ENCODE measurements at places on chromosomes 5 and 9.

GRCh38 chr9:77946969-77947620 is 84.5 kb downstream of the GNAQ start:
- DNase-seq = no peak

- DNase-seq = no peak
Observed at GRCh38 chr5:134174841-134175839, 1.6 kb downstream of the SKP1 start.

DNA sequence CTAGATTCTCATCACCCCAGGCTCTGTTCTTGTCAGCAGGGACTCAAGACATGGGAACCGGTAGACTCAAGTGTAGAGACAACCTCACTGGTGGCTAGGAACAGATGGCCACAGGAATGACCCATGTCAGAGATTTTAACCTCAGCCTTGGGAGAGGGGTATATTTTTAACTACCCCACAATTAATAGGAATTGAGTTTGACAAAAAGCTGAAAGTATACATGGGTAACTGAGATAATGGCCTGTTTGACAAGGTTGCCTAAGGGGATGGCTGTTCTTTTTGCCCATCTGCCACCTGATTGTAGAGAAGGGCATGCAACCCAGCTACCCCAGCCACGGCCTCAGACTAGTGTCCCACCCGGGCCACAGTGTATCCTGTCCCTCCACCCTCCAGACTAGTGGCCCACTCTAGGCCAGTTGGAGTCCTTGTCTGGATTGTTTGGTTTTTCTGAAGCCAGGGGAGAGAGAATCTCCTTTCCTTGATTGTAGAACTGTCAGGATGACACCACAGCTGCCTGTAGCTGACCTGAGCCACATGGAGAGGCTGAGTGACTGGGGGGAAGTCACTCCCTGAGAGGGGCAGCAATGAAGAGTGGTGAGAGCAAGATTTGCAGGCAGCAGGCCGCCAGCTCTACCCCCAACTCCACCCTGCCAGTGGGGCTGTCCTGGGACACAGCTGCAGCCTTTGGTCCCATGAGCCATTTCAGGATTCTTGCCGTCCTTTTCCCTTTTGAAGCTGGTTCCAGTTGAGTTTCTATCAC is 14.6 kb upstream of the ANGPTL2 start:
- no peak for DNase-seq

GRCh38 chr5:111995701-111996100 is 238.7 kb upstream of the NREP start:
- no peak for DNase-seq

DNA sequence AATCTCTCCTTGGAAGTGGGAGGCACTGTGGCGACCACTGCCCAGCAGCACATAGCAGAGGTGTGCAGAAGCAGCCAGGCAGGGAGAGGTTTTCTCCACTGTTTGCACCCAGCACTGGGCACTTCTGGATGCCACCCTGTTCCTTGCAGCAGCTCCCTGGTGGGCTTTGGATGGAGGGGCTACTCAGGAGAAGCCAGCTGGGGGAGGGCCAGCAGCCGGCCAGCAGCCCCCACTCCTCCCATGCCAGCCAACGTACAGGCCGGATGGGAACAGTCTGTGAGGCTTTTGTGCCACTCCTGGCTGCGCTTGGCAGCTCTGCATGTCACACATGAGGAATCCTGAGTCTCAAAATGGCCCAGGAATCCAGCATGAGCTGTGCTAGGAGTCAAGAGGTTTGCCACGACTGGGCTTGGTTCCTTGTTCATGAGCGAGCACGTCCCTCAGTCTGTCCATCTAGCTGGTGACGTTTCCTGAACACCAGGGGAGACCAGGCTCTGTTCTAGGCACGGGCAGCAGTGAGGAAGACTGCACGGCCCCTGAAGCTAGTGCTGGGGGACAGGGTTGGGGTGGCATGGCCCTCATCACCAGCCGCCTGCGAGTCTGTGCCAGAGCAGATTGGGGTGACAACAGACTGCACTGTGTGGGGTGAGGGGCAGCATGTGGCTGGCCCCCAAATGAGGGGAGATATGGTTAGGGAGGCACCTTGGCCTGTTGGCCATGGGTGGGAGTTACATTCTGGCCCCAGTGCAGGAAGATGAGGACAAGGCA is 10.1 kb downstream of the PHF2 start:
- no peak for DNase-seq

Data from activated naive CD8-positive, alpha-beta T cell treated with anti-CD3 and anti-CD28 coated beads, Interleukin-2, amount 50 U/mL, for 16 hours (primary cell).